Putamen (tissue), 1 donor: ENCODE measurements at places on chromosomes 5 and 9.

GRCh38 chr5:130995851-130996250, 169.2 kb downstream of the HINT1 start:
- no peak for DNase-seq

DNA sequence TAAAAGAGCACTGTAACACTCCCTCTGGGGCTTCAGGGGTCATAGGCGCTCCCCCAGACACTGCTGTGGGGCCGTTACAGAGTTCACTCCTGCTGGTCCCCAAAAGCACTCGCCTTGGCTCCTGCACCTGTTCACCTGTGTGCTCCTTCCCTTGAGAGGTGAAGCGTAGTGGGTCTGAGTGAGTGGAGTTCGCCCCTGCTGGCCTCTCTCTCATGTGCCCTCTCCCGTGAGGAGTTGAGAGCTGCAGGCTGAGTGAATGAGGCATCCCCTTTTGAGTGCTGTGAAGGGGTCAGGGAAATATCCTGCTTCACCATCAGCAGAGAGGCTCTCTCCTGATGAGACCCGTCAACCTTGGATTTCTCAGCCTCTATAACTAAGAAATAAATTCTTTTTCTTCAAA, 134.6 kb upstream of the TUT7 start:
- no peak for DNase-seq

GRCh38 chr5:2709976-2710689, 41.3 kb downstream of the IRX2 start:
- DNase-seq = no peak

- no peak for DNase-seq
Measured at GRCh38 chr9:130473566-130473965, 28.8 kb downstream of the ASS1 start.

GRCh38 chr9:17750269-17750668, 171.4 kb downstream of the SH3GL2 start:
- DNase-seq = no peak

DNA sequence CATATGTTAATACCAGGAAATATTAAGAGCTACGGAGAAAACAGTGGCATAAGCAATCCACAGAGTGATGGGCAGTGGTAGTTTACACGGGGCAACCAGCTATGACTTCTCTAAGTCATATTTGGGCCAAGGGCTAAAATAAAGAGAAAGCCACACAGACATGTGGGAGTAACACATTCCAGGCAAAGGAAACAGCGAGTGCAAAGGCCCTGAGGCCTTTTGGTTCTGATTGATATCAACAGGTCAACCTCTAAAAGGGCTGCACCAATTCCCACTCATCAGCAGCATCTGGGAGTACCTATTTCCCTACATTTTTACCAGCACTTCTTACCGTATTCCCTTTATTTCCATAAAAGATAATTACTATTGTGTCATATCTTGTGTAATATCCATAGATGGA, 173.4 kb downstream of the SPOCK1 start:
- no peak for DNase-seq

GRCh38 chr5:73815631-73816030, 189.6 kb downstream of the ARHGEF28 start:
- DNase-seq = no peak

DNA sequence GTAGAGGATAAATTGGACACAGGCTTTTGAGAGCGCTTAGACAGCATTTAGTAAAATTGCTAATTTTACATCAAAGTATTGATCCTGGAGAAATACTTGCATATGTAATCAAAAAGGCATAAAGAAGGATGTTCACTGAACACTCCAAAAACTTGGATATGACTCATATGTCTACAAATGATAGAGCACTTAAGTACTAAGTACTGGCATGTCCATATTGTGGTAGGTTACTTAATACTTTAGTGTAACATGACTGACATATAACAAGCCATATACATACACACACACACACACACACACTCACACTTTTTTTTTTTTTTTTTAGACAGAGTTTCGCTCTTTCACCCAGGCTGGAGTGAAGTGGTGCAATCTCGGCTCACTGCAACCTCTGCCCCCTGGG, 361.9 kb downstream of the ARHGEF28 start:
- DNase-seq = no peak

GRCh38 chr5:143882520-143882919, 70.6 kb downstream of the HMHB1 start:
- no peak for DNase-seq

- no peak for DNase-seq
Measured at GRCh38 chr5:59437176-59437575, 456.4 kb downstream of the PDE4D start.

- DNase-seq = no peak
Measured at GRCh38 chr9:137266585-137267453, 10.7 kb upstream of the TOR4A start.

GRCh38 chr9:89433826-89434225, 64.1 kb downstream of the SEMA4D start:
- no peak for DNase-seq

DNA sequence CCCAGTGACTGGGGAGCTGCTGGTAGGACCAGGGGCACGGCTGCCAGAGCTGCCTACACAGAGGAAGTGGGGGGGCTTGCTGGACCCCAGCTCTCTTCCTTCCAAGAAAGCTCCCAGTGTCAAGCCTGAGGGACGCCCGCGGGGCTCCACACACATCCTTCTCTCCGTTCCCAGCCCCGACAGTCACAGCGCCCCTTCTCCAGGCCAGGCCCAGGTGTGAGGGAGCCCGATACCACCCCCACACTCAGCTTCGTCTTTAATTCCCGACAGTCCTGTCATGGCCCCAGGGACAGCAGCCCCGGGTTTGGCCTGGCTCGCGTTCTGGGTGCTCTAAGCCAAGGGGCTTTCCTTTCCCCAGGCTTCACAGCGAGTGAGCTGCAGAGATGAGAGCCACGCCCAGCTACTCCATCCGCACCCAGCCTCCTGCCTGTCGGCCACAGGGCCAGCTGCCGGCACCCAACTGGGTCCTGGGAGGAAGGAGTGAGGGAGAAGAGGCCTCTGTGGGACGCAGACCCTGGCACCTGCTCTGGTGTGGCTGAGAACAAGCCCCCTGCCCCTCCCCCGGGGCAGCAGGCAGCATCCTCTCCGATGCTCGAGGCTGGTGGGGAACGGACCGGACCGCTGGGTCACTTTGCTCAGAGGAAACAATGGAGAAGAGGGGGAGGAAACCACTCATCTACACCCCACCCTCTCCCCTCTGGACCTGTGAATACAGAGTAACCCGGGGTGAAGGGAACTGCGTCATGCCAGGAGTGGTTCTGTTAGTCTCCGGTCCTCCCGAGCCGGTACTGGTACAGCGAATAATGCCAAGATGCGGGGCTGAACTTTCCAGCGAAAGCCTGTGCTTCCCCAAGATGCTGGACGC, 53.9 kb upstream of the PHYKPL start:
- DNase-seq = no peak

GRCh38 chr5:167573370-167574127, 717.9 kb upstream of the WWC1 start:
- DNase-seq = peak; percentile 42

- no peak for DNase-seq
Measured at GRCh38 chr9:107727086-107727780, 237.7 kb upstream of the KLF4 start.

GRCh38 chr5:149283626-149284480, 12.2 kb downstream of the AFAP1L1 start:
- no peak for DNase-seq

- no peak for DNase-seq
Measured at GRCh38 chr5:96781031-96781971, 26.4 kb downstream of the ERAP1 start.

DNA sequence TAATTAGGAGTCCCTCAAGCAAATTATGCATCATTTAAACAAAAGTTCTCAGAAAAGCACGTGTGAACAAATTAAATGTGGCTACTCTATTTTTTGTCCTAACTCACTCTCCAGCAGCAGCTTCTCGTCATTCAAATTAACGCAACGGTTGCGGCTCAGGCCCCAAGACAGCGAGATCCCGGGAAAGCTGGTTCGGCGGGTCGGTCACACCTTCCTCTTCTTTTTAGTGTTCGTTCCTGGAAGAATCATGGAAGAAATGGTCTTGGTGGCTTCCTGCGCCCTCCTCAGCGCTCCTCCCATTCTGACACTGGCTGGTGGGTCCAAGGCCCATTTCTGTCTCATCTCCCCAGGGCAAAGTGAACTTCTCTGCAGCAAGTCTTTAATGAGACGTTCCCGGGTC, 382.8 kb upstream of the IRX1 start:
- DNase-seq = no peak

GRCh38 chr9:95225076-95225725, 92.3 kb downstream of the FANCC start:
- DNase-seq = no peak

GRCh38 chr9:133768859-133769510, 30.8 kb upstream of the SARDH start:
- no peak for DNase-seq

DNA sequence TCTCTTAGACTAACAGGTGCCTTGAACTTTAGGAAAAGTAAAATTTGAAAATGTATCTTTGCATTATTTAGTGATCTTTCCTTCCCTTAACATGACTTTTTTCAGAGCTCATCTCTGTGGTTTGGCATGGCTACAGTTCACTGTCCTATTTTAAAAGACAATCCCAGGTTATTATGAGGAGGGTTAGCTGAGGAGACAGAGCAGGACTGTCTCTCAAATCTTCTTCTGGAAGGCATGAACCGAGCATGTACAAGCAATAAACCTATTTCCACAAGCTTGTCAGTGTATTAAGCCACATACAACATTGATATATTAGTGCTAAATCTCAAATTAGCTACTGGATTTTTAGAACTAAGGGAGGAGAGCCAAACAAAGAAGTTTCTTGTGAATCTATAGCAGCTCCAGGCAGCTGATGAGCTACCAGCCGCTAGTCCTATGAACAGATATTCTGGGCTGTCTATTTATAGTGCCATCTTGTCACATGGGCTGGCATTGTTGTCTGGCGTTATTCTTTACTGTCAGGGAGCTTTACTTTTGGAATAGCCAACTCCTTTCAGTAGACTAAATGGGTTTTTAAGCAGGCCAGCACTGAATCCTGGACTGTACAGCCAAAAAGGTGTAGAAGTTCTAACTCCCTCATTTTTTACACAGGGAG, 171.2 kb upstream of the ACTBL2 start:
- peak; percentile 53 for DNase-seq

DNA sequence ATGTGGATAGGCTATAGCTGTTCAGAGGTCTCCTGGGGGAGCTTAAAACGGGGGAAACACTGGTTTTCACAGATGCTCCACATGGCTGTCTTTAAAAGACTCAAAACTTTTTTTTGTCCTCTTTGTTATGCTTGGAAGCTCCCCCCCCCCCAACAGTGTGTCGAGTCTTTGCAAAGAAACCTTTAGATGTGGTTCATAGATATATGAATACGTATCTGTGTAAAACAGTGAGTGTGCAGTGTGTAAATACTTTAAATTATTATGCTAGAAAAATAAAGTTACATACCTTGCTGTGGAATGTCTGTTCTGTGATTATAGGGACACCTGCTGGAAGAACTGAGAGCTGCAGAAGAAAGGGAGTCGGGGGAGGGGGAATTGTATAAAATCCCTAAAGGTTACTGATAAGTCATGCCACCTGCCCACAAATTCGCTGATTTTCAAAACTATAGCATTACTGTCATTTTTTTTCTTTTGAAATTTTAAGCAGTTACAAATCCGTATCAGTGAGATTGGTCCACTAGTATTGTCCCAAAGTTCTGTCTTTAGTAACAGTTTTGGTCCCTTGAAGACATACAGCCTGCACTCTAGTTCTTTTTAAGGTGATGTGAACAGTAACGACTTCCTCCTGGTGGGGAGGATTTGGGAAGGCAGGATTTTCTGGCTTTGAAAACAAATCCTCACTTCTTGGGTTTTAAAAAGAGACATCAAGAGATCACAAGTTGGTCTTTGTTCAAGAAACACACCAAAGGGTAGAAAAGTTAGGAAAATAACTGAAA, 22.9 kb downstream of the RGMB start:
- DNase-seq = no peak

DNA sequence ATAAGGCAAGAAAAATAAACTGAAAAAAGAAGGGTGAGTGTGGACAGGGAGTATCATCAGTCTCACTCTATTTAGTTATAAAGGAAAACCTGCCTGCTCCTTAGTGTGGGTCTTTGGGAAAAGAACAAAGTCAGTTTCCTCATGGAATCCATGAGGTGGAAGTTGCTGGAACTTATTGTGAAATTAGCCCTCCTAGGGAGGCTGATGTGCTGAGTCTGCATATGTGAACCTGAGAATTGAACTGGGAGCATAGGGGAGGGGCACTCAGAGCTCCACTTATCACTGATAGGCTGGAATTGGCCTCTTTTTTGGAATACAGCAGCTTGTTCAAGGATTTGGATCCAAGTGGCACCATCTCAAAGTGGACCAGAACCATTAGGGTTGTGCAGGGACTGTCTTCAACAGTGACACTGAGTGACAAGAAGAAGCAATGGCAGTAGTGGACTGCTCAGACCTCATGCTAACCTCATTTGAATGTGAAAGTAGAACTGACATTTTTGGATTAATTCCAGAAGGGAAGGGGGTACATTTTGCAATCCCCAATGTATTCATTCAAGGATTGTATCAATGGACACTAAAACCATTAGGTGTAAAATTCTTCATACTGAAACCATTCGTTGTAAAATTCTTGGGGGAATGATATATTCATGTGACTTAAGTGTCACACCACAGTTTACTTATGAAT, 103.6 kb upstream of the KLF9 start:
- no peak for DNase-seq

- no peak for DNase-seq
Measured at GRCh38 chr5:74196233-74196632, 444.3 kb downstream of the ENC1 start.

GRCh38 chr5:135989686-135990085, 34.9 kb upstream of the LECT2 start:
- DNase-seq = no peak

DNA sequence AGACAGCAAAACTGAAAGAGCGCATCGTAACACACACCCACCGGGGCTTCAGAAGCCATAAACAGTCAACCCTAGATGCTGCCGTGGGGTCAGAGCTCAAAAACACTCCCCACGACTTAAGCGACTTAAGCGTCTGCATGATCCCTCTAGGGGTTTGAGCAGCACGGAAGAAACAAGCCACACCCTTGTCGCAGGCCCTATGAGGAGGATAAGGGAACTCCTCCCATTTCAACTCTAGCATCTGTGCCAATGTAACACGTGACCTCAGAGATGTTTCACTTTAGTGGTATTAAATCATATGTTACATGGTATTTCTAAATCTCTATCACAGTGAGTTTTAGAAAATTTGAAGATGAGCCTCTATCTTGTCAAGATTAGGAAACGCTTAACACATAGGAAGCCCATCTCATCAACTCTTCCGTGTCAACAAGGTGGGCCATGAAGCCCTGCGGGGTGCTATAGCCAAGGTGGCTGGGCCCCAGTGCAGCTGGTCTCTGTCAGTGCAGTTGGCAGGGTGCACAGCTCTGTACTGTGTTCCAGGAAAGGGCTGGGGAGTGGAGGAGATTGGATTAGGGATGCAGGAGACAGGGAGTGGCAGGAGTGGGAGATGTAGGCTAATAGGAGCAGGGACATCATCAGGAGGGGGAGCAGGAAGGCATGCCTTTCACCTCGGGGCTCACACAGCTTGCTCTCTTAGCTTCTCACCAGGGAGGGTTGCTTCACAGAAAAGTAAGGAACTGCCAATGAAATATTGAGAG, 33.1 kb downstream of the ZCCHC9 start:
- DNase-seq = no peak
